ENCODE measurements at places on chromosomes 4 and X.

GRCh38 chr4:127920521-127920920 lies 39.8 kb downstream of the PLK4 start:
- DNase-seq = no peak

- no peak for DNase-seq
Observed at GRCh38 chr4:55409468-55410171, 13.9 kb downstream of the TMEM165 start.

- no peak for DNase-seq
Observed at GRCh38 chr4:139223682-139224317, 46.8 kb upstream of the ELF2 start.

- DNase-seq = no peak
Observed at GRCh38 chr4:139146926-139147629, 29.9 kb downstream of the ELF2 start.

- DNase-seq = peak; percentile 19
Observed at GRCh38 chr4:155952501-155952901, 1.2 kb downstream of the CTSO start.

DNA sequence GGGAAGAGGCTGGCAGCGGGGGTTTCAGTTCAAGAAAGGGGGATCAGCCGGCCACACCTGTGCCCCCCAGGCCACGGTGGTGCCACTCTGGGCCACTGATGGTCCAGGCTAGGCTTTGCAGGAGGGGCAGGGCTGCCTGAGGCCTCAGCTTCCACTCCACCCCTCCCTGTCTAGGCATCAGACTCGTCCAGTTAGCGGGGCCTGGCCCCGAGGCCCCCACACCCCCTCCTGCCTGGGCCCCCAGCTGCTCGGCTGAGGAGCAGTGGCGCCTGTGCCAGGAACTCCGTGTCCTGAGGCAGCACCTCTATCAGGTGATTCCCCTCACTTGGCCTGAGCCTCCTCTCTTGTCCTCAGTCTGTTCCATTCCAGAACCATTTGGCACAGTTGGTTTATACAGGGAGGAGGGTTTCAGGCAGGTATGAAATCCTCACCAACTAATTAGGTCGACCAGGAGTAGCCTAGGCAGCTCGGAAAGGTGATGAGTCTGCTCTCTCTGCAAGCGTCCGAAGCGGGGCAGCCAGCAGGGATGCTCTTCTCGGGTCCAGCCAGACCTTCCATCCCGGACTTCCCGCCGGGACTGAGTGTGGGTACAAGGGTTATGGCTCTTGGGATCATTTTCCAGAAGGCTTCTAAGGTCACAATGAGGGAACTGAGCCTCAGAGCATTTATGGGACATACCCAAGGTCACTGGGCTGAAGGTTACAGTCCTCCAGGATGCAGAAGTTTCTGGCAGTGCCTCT lies 2.1 kb downstream of the NSG1 start:
- no peak for DNase-seq

DNA sequence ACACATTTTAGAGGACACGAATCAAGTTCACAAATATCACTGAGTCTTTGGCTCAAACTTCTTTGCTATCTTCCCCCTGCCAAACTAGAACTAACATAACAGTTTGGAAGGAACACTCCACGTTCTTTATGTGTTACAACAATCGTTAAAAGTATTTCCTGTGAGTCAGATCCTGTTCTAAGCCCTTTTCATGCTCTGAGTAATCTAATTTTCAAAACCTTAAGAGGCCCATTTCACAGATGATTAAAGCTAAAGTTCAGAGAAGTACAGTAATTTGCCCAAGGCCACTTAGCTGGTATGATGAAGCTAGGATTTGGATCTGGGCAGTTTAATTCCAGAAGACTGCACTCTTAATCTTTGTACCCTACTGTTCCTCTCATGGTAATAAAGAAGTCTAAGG lies 854.4 kb upstream of the INTU start:
- no peak for DNase-seq

DNA sequence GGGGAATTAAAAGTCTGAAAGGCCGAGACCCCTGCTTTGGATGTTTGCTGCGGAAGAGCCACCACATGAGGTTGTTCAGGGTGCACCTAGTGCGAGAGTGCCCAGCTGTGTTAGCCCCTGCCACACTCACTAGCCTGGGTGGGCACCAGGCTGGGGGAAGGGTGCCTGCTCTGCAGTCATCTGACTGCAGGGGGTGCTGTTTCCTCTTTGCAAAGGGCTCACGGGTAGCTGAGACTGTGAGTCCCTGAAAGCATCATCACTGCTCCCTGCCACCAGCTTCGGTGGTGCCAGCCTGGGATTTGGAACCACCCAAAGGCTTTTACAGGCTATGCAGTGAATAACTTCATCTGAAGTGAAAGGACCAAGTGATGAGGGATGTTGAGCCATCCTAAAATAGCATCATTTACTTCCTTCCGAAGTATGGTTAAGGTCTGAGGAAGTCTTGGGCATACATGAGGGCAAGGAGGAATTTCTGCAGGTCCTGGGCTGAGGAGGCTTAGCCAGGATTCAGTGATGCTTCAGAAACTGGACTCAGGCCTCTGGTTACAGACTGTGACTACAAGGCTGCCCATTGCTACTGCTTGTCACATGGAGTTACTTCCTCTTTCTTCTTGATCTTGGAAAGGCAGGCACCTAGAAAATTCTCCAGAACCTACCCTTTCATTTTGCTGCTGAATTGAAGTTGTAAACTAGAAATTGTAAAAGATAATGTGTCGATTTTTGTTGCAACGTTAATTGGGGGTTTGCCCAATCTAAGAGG lies 293.2 kb upstream of the PRPS2 start:
- DNase-seq = peak; percentile 4

GRCh38 chrX:12325171-12325570 lies 186.9 kb downstream of the FRMPD4 start:
- no peak for DNase-seq

DNA sequence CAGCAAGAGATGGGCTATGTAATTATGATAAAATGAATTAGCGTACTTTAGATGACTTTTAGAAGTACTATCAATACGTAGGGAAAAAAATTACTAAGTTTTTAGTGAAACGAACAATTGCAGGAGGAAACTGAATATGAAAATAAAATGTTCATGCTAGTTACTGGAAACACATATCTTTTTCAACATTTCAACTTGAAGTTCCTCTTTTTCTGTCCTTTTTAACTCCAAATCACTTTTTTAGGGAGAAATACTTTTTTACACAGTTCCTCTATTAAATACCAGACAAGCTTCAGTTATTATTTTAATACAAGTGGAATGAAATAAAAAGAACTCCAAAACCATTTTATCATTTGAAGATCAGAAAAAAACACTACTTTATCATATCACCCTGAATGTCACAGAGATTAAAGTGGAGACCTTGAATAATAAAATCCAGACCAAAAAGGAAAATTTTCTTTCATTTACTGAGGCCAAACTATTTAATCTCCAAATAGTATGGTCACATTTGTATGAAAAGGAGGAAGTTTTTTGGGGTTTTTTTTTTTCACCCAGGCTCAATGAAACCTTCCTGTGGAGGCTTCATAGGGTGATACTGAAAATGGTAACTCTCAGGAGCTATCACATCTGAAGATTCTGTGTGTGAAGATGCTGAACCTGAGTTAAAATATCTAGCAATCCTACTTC lies 306.2 kb downstream of the INPP4B start:
- DNase-seq = no peak

GRCh38 chr4:148730766-148731165 lies 288.6 kb upstream of the NR3C2 start:
- no peak for DNase-seq

DNA sequence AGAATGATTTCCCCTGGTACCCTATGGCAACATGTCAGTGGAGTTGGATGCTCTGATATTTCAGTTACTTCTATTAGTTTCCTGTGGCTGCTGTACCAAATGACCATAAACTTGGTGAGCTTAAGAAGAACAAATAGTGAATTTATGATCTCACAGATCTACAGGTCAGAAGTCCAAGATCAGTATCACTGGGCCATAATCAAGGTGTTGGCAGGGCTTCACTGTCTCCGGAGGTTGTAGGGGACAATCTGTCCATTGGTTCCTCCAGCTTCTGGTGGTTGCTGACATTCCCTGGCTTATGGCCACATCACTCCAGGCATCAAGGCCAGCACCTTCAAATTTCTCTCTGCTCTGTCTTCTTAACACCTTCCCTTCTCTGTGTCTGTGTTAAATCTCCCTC lies 37.9 kb upstream of the ELOVL6 start:
- no peak for DNase-seq

GRCh38 chrX:39335513-39336235 lies 534.4 kb downstream of the MID1IP1 start:
- DNase-seq = no peak

DNA sequence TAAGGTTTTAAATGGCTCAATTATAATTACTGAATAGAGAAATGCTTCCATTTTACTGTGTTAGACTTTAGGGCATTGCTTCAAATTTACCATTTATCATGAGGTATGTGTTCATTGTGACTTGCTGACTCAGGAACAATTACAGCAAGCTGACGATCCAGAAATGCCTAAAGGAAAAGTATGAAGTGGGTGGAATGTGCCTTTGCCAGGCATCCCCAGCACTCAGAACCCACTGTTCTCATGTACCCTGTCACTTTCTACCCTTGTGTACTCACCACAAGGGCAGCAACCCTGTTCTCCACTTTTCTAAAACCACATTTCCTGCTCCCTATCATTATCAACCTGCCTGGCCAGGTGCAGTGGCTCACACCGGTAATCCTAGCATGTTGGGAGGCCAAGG lies 41.5 kb downstream of the QRFPR start:
- no peak for DNase-seq

GRCh38 chr4:26201120-26201519 lies 119.7 kb upstream of the RBPJ start:
- DNase-seq = no peak

DNA sequence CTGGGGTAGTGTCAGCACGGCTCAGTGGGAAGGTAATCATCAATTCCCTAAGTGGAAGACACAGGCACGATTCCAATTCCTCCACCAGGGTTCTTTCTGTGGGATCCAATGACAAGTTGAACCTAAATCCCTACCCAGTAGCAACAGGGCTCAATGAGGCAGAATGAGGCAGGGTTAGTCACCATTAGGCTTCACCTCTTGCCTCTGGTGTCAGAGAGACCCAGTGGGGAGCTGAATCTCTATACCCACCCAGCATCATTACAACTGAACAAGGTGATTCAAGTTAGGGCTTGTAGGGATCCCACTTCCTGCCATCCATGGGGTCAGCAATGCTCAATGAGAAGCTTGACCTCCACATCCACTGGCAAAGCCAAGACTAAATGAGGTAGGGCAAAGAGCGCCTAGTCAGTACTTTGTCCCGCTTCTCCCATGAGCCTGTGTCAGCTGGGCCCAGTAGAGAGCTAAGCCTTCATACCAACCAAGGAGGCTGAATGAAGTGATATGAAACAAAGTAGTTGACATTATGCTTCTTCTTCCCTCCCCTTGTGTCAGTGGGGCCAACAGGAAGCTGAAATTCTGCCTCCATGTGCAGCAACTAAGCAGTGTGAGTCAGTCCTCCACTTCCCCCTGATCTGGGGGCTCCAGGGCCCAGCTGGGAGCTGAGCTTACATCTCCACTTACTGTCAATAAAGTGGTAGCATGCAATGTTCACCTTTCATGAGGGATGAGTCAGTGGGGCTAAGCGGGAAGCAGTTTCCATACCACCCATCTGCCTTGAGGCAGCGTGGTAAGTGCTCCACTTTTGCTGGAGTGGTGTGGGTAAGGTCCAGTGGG lies 36.4 kb upstream of the RBM41 start:
- peak; percentile 44 for DNase-seq

DNA sequence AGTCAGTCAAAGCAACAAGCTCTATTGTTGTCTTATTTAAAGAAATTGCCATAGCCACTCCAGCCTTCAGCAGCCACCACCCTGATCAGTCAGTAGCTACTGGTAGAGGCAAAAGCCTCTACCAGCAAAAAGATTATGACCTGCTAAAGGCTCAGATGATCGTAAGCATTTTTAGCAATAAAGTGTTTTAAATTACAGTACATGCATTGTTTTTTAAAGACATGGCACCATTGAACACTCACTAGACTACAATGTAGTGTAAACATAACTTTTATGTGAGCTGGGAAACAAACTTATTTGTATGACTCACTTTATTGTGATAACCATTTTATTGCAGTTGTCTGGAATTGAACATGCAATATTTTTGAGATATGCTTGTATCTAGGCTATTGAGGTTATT lies 32.3 kb upstream of the DYNLT3 start:
- no peak for DNase-seq

GRCh38 chr4:88939697-88940096 lies 117.3 kb downstream of the FAM13A start:
- DNase-seq = no peak

GRCh38 chrX:76919761-76920160 lies 492.3 kb downstream of the MAGEE1 start:
- DNase-seq = no peak

GRCh38 chr4:53644607-53645006 lies 53.3 kb upstream of the LNX1 start:
- DNase-seq = no peak

DNA sequence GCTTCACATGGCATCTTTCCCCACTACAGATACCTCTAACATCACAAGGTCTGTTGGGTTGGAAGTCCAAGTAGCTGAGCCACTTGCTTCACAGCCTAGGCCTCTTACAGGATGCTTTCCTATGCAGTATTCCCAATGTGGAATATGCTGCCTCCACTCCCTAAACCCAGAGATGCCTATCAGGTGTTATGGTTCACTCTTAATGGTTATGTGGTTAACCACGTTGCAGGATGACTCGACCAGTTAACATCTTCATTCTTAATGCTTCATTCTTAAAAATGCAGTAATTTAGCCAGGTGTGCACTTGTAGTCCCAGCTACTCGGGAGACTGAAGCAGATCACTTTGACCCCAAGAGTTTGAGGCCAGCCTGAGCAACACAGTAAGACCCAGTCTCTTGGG lies 24.2 kb downstream of the HAUS3 start:
- peak; percentile 9 for DNase-seq

GRCh38 chr4:1538941-1539772 lies 132.9 kb upstream of the NKX1-1 start:
- no peak for DNase-seq

GRCh38 chr4:71609167-71609566 lies 174.7 kb downstream of the GC start:
- DNase-seq = no peak

GRCh38 chrX:25600776-25601175 lies 537.4 kb upstream of the MAGEB18 start:
- no peak for DNase-seq

DNA sequence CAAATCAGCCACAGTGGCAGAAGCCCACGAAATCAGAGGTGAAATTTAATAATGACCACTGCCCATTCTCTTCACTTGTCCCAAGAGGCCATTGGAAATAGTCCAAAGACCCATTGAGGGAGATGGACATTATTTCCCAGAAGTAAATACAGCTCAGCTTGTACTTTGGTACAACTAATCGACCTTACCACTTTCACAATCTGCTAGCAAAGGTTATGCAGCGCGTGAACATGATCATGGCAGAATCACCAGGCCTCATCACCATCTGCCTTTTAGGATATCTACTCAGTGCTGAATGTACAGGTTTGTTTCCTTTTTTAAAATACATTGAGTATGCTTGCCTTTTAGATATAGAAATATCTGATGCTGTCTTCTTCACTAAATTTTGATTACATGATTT lies at the start of gene F9:
TSS of gene F9 (plus strand) at position 190 of the 400 bp plus-strand sequence. CDS start at position 216, 26 bp downstream.
- DNase-seq = no peak

Data from ACHN (cell line).